ENCODE measurements at places on chromosomes 7 and 10. TPM values are rescaled to one million over a fixed set of nuclear protein-coding genes. Genes with fewer than 3 reads are reported as not detected.

GRCh38 chr10:128180843-128181242, 54.6 kb upstream of the MKI67 start:
- no peaks in the 10 kb centered on the region for H3K4me1 ChIP-seq
- H3K4me3 ChIP-seq, result no peak overlapping the region

GRCh38 chr10:132953428-132953827, 11.1 kb upstream of the CFAP46 start:
- no peak for DNase-seq
- H3K36me3 ChIP-seq, result no peaks in the 10 kb centered on the region
- H3K4me3 ChIP-seq, result no peak overlapping the region
- no peaks in the 10 kb centered on the region for H3K4me1 ChIP-seq

TSPAN13 gene
- total RNA-seq, result 2.8 TPM

- peaks cover 3% of the 10 kb centered on the region for H3K4me1 ChIP-seq
- H3K27me3 ChIP-seq, result no peaks in the 10 kb centered on the region
- H3K4me3 ChIP-seq, result peak overlapping the region; percentile 99
- H3K36me3 ChIP-seq, result no peaks in the 10 kb centered on the region
- DNase-seq, result no peak
- H3K27ac ChIP-seq, result peak overlapping the region; percentile 98
Measured at GRCh38 chr10:17643339-17643754, 604 bp upstream of the STAM start.

GRCh38 chr10:10903620-10904019, 114.1 kb upstream of the CELF2 start:
- no peak overlapping the region for H3K4me3 ChIP-seq
- DNase-seq, result no peak
- H3K36me3 ChIP-seq, result no peaks in the 10 kb centered on the region

- H3K36me3 ChIP-seq, result no peaks in the 10 kb centered on the region
- no peak overlapping the region for H3K27ac ChIP-seq
- H3K27me3 ChIP-seq, result peaks cover 5% of the 10 kb centered on the region
- DNase-seq, result no peak
Measured at GRCh38 chr7:50456371-50457123, 6.4 kb upstream of the FIGNL1 start.

MACROH2A2 gene
- total RNA-seq, result 12.1 TPM

GRCh38 chr10:86043236-86043635, 323.4 kb downstream of the GRID1 start:
- no peak overlapping the region for H3K27ac ChIP-seq
- no peak for DNase-seq
- H3K4me1 ChIP-seq, result no peaks in the 10 kb centered on the region

- H3K27ac ChIP-seq, result no peak overlapping the region
- no peaks in the 10 kb centered on the region for H3K4me1 ChIP-seq
- H3K4me3 ChIP-seq, result no peak overlapping the region
Measured at GRCh38 chr10:105743343-105744056, 1102.4 kb downstream of the SORCS3 start.

DNA sequence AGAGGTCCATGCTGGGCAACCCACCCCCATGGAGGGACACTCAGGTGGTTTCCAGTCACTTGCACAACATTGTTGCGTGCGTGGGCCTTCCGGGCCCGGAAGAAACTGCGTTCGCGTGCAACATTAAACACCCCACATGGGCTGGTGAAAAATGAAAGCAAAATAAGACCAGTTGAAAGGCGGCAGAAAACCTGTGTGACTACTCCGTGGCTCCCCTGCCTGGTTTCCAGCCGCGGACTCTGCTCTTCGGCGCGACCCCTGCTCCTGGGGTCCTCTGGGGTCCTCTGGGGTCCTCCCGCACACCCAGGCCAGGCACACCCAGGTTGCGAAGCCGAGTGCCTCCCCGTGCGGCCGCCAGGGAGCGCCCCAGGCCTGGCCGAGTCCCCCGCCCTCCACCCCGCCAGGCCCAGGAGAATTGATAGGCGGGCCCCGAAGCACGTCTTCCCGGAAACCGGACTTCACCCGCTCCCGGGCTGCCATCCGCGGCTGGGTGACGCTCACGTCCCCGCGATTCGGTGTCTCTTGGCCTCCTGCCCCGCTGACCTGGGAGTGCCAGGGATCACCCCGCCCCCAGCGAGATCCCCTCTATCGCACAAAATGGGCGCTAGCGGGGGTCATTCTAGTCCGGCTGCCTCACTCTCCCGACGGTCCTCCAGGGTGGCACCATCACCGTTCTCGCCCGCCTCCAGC, 1.9 kb upstream of the SH2D4B start:
- no peak overlapping the region for H3K27ac ChIP-seq
- no peak overlapping the region for H3K4me3 ChIP-seq
- no peaks in the 10 kb centered on the region for H3K36me3 ChIP-seq
- DNase-seq, result peak; percentile 14
- no peaks in the 10 kb centered on the region for H3K27me3 ChIP-seq

GRCh38 chr10:99403674-99404073, 26.8 kb downstream of the GOT1 start:
- no peaks in the 10 kb centered on the region for H3K27me3 ChIP-seq
- no peaks in the 10 kb centered on the region for H3K36me3 ChIP-seq
- no peak overlapping the region for H3K4me3 ChIP-seq
- H3K27ac ChIP-seq, result no peak overlapping the region
- no peak for DNase-seq
- H3K4me1 ChIP-seq, result no peaks in the 10 kb centered on the region

ZWINT gene
- total RNA-seq, result 10.9 TPM

SRRM3 gene
- total RNA-seq, result 1.0 TPM

DNA sequence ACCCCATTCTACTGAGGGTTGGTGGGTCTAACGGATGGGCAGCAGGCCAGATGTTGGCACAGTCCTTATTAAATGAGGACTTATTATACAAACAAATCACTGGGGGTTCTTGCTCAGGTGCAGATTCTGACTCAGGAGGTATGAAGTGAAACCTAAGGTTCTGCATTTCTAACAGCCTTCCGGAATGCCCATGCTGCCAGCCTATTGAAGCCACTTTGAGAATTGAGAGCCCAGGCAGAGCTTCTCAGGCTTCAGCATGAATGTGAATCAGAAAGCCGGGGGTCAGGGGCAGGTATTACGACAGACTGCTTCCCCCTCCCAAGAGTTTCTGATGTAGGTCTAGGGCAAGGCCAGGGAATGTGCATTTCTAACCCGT, 34.1 kb upstream of the NPFFR1 start:
- no peak overlapping the region for H3K27ac ChIP-seq
- no peaks in the 10 kb centered on the region for H3K4me1 ChIP-seq
- H3K36me3 ChIP-seq, result no peaks in the 10 kb centered on the region
- H3K4me3 ChIP-seq, result no peak overlapping the region
- no peaks in the 10 kb centered on the region for H3K27me3 ChIP-seq

DNA sequence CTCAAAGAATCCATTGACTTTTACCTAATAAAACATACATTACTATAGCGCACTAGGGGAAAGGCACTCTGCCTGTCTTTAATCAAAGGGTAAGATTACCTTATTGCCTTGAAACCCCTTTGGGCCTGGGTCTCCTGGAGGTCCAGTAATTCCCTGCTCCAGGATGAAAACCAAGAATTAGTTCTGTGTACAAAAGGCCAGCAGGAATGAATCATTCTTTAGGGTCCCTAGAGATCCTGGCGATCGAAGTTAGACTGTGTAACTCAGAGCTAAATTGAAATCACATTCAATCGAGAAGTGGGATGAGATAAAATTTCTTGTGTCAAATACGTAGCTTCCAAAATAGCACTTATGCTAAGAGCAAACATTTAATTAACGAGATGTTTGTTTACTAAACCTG, 29.8 kb downstream of the COL28A1 start:
- no peak overlapping the region for H3K27ac ChIP-seq
- H3K4me1 ChIP-seq, result no peaks in the 10 kb centered on the region
- no peaks in the 10 kb centered on the region for H3K36me3 ChIP-seq
- no peaks in the 10 kb centered on the region for H3K27me3 ChIP-seq

FAM171A1 gene
- 6.2 TPM for total RNA-seq

DNA sequence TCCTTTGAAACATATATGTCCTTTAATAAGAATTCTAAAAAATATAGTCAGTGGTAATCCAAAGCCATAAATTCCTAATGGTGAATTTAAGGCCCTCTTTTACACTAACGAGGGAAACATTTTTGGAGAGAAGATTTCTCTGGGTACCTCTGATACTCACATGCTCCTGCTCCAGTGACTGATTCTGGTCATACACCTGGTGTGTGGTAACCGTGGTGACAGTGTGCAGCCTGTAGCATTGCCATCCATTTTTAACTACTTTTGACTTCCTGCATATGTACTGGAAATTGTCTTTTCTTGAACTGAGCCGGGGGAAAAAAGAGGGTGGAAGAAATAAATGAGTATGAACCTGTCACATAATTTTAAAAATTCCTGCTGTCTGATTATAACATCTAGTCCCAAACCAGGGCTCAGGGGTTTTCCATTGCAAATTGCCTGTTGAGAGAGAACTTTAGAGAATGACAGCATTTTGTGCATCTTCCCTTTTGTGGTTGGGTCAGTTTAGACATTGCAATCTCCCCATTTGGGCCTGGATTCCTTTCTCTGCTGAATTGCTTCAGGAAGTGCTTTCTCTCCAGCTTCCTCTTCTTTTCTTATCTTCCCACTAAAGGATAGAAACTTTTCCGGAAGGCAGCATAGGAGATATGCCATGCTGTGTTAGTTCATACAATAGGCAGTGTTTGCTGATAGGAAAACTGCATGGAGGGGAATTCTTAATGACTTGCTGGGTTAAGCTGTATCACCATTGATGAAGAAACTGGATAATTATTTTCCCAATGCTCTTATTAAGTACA, 125.5 kb downstream of the GRM3 start:
- no peaks in the 10 kb centered on the region for H3K27me3 ChIP-seq
- H3K27ac ChIP-seq, result no peak overlapping the region
- no peaks in the 10 kb centered on the region for H3K36me3 ChIP-seq
- no peak overlapping the region for H3K4me3 ChIP-seq
- no peak for DNase-seq

Measured in fibroblast of lung (primary cell).